ENCODE measurements at places on chromosomes 6 and 20.
A peak's percentile ranks its signal among the peaks of the same experiment; 100 is the strongest.

DNA sequence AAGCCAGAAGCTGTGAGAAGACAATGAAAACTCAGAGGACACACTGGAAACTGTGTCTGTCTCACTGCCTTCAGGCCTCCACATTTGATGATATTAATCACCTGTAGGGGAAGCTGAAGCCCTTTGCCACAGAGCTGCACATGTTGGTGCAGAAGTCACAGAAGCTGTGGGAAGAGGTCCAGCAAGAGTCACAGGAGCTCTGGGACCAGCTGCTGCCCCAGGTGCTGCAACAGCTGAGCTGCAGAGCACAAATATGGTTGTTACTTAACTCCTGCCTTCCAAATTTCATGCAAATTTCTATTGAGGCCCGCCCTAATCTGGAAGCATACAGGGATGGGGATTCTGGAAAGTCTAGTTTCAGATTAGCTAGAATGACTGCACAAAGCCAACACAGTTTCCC is 169.3 kb downstream of the OGFRL1 start:
- no peaks in the 10 kb centered on the region for H3K4me1 ChIP-seq
- no peak overlapping the region for H3K4me3 ChIP-seq
- no peak for DNase-seq
- no peaks in the 10 kb centered on the region for H3K36me3 ChIP-seq

GRCh38 chr20:51914758-51915157 is 112.4 kb upstream of the SALL4 start:
- peaks cover 3% of the 10 kb centered on the region for H3K27me3 ChIP-seq
- no peak overlapping the region for H3K27ac ChIP-seq
- no peak for DNase-seq

DNA sequence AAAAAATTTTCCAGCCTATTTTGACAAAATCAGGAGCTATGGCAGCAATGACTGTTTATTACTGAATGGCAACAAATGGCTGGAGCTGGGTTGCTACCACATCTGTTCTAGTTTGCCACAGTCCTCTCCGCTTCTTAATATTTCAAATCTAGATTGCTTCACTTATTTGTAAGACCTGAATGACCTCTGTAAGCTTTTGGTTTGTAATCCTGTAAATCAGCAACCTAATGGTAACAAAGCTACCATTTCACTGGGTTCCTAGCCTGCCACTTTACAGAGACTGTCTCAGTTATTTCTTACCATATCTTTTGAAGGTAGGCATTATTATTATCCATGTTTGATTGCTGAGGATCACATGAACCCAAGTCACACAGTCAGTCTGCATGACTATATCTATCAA is 15.4 kb downstream of the ZNFX1 start:
- H3K4me1 ChIP-seq, result peaks cover 14% of the 10 kb centered on the region
- no peak overlapping the region for H3K4me3 ChIP-seq
- H3K27ac ChIP-seq, result peak overlapping the region; percentile 2
- no peak for DNase-seq
- peaks cover 2% of the 10 kb centered on the region for H3K27me3 ChIP-seq
- H3K36me3 ChIP-seq, result peaks cover 27% of the 10 kb centered on the region

DNA sequence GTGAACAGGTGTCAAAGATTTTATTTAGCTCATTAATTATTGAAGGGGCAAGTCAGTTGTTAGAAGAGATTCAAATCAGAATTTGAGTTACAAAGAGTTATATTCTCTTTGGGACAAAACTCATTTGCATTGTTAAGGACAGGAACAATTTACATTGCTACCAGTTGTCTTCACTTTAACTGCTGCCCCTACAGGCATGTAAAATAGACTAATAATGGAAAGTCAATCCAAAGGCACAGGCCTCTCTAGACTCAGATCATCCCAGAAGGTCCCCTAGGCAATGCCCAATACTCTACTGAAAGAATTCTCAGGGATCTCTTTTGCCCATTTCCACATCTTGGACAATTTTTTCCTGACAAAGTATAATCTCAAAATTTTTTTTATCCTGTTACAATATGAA is 95.7 kb downstream of the SCP2D1 start:
- no peaks in the 10 kb centered on the region for H3K36me3 ChIP-seq
- DNase-seq, result no peak
- no peak overlapping the region for H3K4me3 ChIP-seq

DNA sequence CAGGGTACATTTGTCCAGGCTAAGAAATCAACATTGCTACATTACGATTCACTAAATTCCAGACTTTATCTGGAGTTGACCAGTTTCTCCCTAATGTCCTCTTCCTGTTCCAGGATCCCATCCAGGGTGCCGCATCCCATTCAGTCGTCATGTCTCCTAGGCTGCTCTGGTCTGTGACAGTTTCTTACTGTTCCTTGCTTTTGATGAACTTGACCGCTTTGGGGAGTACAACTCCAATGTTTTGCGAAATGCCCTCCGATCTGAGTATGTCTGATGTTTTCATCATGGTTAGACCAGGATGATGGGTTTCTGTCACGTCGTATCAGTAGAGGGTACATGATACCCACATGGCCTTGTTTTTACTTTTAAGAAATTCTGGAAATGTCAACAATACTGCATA is 62.2 kb downstream of the CTCFL start:
- no peak for DNase-seq
- H3K4me1 ChIP-seq, result no peaks in the 10 kb centered on the region
- no peak overlapping the region for H3K4me3 ChIP-seq
- H3K27me3 ChIP-seq, result peaks cover 4% of the 10 kb centered on the region
- no peak overlapping the region for H3K27ac ChIP-seq

GRCh38 chr20:33332905-33333456 is 50.0 kb downstream of the BPIFB1 start:
- H3K27ac ChIP-seq, result no peak overlapping the region
- H3K27me3 ChIP-seq, result peaks cover 2% of the 10 kb centered on the region
- DNase-seq, result no peak
- no peak overlapping the region for H3K4me3 ChIP-seq

- DNase-seq, result no peak
- H3K4me1 ChIP-seq, result no peaks in the 10 kb centered on the region
- H3K27me3 ChIP-seq, result peaks cover 4% of the 10 kb centered on the region
- no peak overlapping the region for H3K27ac ChIP-seq
- no peak overlapping the region for H3K4me3 ChIP-seq
- H3K36me3 ChIP-seq, result no peaks in the 10 kb centered on the region
Observed at GRCh38 chr6:53702316-53702715, 36.8 kb upstream of the KLHL31 start.

DNA sequence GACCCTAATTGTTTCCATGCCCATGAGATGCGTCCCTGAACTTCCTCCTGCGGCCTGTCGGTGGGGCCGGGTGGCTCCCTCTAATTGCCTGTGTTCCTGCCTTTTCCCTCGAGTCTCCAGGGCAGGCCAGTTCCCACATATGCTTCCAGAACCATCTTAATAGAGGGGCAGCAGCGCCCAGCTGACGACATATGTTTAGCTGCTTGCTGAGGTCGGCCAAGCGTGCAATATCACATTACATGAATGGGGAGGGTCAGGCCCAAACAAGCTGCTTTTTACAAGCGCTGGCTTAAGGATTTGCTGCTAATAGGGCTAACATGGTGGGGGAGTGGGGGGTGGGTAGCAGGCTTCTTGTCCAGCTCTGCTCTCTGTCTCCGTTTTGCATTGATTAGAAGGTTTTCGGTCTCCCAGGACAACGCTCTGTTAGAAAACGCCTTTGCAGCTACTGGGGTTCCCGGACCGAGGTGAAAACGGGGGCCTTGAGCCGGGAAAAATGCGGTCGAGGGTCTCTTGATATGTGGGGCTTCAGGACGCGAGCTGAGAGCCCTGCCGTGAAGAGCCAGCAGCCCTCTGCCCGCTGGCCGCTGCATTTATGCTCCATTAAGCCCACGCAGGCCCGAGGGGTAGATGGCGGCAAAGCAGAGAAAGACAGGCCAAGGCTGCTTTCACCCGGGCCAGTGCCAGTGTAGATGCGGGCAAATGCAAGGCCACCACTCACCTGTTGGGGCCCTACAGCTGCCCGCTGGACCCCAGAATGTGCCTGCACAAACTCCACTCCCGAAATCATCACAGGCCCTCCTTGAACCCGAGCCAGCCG is 308.5 kb downstream of the BMP7 start:
- no peaks in the 10 kb centered on the region for H3K4me1 ChIP-seq
- H3K27ac ChIP-seq, result no peak overlapping the region
- peaks cover 6% of the 10 kb centered on the region for H3K27me3 ChIP-seq
- H3K36me3 ChIP-seq, result no peaks in the 10 kb centered on the region
- no peak for DNase-seq

GRCh38 chr6:1385129-1386037 is 4.0 kb upstream of the FOXF2 start:
- H3K36me3 ChIP-seq, result peaks cover 2% of the 10 kb centered on the region
- peaks cover 16% of the 10 kb centered on the region for H3K27me3 ChIP-seq

DNA sequence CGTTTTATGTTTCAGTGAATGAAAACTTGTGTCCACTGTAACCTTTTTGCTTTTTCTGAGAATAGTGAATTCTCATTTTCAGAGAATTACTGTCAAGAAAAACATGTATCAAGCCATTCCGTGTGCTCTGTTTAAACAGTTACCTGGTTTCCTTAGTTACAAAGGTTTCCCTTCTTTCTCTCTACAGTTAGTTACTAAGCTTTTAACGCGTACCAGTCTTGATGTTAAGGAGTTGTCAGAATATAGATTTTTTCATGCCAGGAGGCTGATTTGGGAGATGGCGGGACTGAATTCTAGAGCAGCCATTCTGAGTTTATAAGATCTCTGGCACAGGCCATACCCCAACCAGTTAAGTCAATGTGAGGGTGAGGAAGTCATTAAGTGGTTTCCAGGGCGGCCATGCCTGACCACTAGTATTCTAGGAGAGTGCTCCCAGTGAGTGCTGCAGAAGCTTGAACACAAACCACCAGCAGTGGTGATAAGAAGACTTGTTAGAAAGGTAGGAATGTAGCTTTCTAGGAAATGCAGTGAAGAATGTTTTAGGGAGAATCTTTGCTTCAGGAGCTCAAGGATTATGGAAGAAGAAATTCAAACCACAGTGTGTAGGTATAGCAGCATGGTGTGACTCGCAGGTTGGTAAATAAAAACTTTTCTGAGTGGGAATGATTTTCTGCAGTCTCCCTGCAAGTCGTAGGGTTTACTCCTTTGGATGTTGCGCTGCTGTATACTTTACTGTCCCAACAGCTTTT is 112.9 kb downstream of the JARID2 start:
- H3K4me3 ChIP-seq, result peak overlapping the region; percentile 53
- peaks cover 59% of the 10 kb centered on the region for H3K4me1 ChIP-seq
- H3K36me3 ChIP-seq, result no peaks in the 10 kb centered on the region
- DNase-seq, result no peak
- H3K27ac ChIP-seq, result peak overlapping the region; percentile 71
- H3K27me3 ChIP-seq, result peaks cover 2% of the 10 kb centered on the region

GRCh38 chr20:47566269-47566668 is 64.6 kb downstream of the NCOA3 start:
- H3K36me3 ChIP-seq, result peaks cover 4% of the 10 kb centered on the region
- H3K4me3 ChIP-seq, result no peak overlapping the region
- H3K27me3 ChIP-seq, result no peaks in the 10 kb centered on the region
- H3K27ac ChIP-seq, result no peak overlapping the region
- DNase-seq, result no peak

DNA sequence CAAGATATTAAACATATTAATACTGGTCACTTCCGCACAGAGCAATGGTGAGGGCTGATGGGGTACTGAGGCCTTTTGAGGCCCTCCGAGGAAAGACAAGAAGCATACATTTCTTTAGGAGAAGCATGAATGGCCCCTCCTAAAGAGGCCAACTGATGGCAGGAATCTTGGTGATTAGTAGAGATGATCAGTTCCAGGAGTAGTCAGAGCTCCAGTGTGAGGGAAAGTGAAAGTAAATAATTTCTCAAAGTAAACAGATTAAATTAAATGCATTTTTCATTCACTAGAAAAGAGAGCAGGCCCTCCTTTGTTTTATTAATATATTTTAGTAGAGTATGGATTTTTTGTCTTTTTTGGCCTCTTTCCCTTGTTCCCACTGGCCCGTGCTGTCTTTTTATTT is 38.2 kb downstream of the NOX3 start:
- peak overlapping the region; percentile 94 for H3K27ac ChIP-seq
- DNase-seq, result no peak
- peaks cover 30% of the 10 kb centered on the region for H3K4me1 ChIP-seq
- no peaks in the 10 kb centered on the region for H3K36me3 ChIP-seq
- H3K4me3 ChIP-seq, result peak overlapping the region; percentile 70

DNA sequence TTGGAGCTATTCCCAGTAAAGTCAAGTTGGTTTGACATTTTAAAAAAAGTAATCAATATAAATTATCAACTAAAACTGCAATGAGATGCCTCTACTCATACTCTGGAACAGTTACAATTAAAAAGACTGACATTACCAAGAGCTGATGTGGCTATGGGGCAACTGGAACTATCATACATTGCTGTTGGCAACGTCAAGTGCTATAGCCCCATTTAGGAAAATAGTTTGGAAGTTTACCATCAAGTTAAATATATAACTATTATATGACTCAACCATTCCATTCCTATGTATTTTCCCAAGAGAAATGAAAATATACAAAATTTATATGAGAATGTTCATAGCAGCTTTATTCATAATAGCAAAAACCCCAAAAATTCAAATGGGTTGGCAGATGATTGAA is 111.4 kb upstream of the HDGFL1 start:
- no peaks in the 10 kb centered on the region for H3K36me3 ChIP-seq
- no peak overlapping the region for H3K4me3 ChIP-seq
- H3K27ac ChIP-seq, result no peak overlapping the region
- no peaks in the 10 kb centered on the region for H3K27me3 ChIP-seq
- DNase-seq, result no peak

- H3K27me3 ChIP-seq, result peaks cover 5% of the 10 kb centered on the region
- no peak overlapping the region for H3K4me3 ChIP-seq
- no peak for DNase-seq
- no peak overlapping the region for H3K27ac ChIP-seq
- no peaks in the 10 kb centered on the region for H3K36me3 ChIP-seq
- peaks cover 9% of the 10 kb centered on the region for H3K4me1 ChIP-seq
Observed at GRCh38 chr6:135657207-135657606, 159.7 kb upstream of the AHI1 start.

- H3K27me3 ChIP-seq, result peaks cover 2% of the 10 kb centered on the region
- no peaks in the 10 kb centered on the region for H3K4me1 ChIP-seq
- H3K36me3 ChIP-seq, result no peaks in the 10 kb centered on the region
- no peak overlapping the region for H3K4me3 ChIP-seq
Observed at GRCh38 chr6:100440935-100441334, 23.8 kb downstream of the SIM1 start.

GRCh38 chr6:17904491-17905120 is 82.8 kb downstream of the KIF13A start:
- H3K4me3 ChIP-seq, result no peak overlapping the region
- no peaks in the 10 kb centered on the region for H3K27me3 ChIP-seq
- no peaks in the 10 kb centered on the region for H3K36me3 ChIP-seq
- no peak overlapping the region for H3K27ac ChIP-seq
- DNase-seq, result no peak

DNA sequence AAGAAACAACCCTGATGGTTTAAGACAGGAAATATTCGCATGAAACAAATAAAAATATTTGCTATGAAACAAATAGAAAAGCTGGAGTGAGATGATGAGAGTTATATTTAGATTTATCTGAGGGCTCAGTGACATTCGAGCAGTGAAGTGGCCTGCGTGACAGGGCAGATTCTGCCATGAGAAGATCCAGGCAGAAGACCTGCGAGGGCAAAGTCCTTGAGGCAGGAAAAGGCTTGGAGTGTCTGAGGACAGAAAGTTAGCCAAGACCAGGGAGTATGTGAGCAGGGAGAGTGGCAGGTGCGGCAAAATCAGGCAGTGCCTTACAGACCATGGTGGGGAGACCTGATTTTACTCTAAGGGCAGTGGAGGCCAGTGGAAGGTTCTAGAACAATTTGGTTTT is 66.9 kb upstream of the RIN2 start:
- H3K4me1 ChIP-seq, result no peaks in the 10 kb centered on the region
- H3K27ac ChIP-seq, result no peak overlapping the region
- DNase-seq, result no peak
- H3K36me3 ChIP-seq, result no peaks in the 10 kb centered on the region
- H3K4me3 ChIP-seq, result no peak overlapping the region

GRCh38 chr6:136775548-136775947 is 16.7 kb downstream of the MAP3K5 start:
- H3K4me1 ChIP-seq, result peaks cover 65% of the 10 kb centered on the region
- peak overlapping the region; percentile 6 for H3K27ac ChIP-seq
- no peak overlapping the region for H3K4me3 ChIP-seq
- H3K36me3 ChIP-seq, result no peaks in the 10 kb centered on the region

Measured in immature natural killer cell (primary cell).